Stimulated activated CD8-positive, alpha-beta memory T cell treated with anti-CD3 and anti-CD28 coated beads, Interleukin-4, amount 100 ng/mL, for 4 hours (primary cell): ENCODE measurements at places on chromosomes 2 and 18.

GRCh38 chr2:3264010-3264744, 113.4 kb downstream of the EIPR1 start:
- DNase-seq: no peak

- no peak for DNase-seq
Observed at GRCh38 chr2:215435280-215435869, 493 bp downstream of the FN1 start.

GRCh38 chr18:52667463-52668065, 327.6 kb downstream of the DCC start:
- DNase-seq: no peak

- no peak for DNase-seq
Observed at GRCh38 chr2:25996844-25997243, 14.5 kb upstream of the KIF3C start.

DNA sequence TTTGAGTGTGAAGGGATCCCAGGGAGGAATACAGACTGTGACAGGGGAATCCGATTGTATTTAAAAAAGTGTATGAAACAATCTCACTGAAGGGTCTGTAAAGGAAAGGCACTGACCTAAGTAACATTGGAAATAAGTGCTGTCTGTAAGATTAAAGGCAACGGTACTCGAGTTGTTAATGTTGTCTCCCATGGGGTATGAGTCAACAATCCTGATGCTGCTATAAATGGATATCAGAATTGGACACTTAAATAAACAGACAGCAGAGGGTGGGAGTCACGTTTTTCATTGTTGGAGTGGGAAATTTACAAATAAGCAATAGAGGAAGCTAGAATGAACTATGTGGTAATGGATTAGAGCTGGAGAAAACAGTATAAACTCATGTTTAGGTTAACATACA, 452.4 kb upstream of the RGPD4 start:
- no peak for DNase-seq
